ENCODE measurements at places on chromosomes 1 and 21.
A peak's percentile ranks its signal among the peaks of the same experiment; 100 is the strongest.

DNA sequence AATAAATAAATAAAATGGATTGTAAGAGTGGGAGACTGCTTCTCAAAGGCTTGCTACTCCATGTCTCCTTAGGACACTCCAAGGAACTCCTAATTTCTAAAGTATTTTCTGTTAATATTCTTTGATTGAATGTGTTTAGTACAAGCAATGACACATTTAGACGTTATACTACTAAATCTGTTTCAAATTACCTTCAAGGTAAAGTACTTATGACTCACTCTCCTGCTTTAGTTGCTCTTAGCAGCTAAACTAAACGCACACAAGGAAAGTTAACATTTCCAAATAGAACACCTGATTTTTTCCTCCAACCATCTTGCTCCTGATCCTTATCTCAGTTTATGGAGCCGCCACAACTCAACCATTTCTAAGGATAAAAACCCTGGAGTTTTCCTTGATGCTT lies 969.8 kb upstream of the ADGRL4 start:
- DNase-seq, result no peak

DNA sequence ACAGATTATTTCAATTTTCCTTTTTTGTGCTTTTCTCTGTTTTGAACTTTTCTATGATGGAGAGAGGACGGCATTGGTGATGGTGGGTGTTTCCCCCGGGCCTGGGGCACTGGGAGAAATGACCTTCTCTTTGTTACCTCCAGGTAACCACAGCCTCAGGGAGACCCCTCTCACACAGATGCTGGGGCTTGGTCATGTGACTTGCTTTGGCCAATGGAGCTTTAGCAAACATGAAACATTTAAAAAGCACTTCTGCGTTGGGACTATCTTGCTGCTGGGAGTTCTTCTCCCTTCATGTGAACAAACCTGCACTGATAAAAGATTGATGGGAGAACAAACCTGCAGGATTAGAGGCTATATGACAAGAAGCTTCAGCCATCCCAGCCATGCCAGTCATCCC lies 122.9 kb downstream of the NGF start:
- DNase-seq, result no peak

- no peak for DNase-seq
Measured at GRCh38 chr1:14954210-14954609, 199.3 kb upstream of the TMEM51 start.

DNA sequence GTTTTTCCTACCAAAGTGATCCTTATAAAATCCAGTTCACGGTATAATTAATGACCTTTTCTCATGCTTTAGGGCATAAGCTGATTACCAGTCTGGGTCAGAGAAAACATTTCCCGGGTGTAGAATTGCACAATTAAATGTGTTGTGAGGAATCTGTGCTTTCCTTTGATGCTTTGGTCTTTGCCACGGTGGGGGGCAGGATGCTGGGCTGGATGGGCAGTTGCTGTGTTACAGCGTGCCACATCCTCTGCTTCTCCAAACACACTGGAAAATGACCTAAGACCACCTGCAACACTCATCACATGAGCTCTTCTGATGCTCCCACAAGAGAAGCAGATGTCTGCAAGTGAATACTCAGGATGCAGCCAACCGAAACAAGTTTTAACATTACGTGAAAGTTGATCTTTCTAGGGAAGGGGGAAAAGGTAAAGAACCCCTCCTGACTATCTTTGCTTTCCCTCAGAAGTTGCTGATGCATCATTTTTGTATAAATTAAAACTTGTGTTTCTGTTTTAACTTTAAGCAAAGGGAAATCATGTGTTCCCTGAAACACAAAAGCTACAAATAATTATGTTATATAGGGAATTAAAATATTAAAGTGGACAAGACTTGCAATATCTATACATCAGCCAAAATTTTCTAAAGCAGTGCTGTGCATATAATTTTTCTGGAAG lies 515.3 kb upstream of the NR5A2 start:
- no peak for DNase-seq

- DNase-seq, result peak; percentile 12
Measured at GRCh38 chr21:32411350-32412161, 950 bp upstream of the EVA1C start.

GRCh38 chr21:25931765-25932164 lies 197.0 kb downstream of the GABPA start:
- no peak for DNase-seq

DNA sequence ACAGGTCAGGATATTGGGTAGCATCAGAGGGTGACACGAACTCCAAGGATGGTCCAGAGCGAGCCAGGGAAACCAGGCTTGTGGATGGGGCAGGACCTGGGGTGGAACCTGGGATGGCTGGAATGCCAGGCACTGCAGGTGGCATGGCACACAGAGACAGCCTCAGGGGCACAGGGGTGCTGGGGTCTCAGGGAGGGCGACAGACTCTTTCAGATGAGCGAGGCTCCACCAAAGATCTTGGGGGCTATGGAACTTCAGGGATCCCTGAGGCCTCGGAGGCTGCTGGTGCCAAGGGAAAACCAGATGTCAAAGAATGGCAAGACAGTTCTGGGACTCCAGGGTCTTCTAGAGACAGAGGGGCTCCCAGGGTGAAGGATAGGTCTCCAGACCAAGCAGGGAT lies 21.4 kb downstream of the IGFN1 start:
- no peak for DNase-seq

DNA sequence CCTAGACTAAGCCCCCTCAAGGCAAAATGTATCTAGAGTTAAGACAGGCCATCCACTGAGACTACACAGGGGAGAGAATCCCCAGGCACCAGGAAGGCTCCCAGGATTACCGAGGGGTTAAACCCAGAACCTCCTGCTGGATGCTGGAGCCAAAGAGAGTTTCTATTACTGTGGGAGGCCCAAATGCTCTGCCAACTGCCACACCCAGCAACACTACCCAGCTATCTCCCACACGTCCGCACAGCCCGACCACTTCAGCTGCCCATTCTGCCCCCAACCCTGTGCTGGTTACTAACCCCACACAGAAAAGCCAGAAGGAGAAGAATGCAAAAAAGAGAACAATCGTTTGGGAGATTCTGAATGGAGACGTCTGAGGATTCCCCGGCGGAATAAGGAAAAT lies 63.6 kb downstream of the CD46 start:
- no peak for DNase-seq

DNA sequence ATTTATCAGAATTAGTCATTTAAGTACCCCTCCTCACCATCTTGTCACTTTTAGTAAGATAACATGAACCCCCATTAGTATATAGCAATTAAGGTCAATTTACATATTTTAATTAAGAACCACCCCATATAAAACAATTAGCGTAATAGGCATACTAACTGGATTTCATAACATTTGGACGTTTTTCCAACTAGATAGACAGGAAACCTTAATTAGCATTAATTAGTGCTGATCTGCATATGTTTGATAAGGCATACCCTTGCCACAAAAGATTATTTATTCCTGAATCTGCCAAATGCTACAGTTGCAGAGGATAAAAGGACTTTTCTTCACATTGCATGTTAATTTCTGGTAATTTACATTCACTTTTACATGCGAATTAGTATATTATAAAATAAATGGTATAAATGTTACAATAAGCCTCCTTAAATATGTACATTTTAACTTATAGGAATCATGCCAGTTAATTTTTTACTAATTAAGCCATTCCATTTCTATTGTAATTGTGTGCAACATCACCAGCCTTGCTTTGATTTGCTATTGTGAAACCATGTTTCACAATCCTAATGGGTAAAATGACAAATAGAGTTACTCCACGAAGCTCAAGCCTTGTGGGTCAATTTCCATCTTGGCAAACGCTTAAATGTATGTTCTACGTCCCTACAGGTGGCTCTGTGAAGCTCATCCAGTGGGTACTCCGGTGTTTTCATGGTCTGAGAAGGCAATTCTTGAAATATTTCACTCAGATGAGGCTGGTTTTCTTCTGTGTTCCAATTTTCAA lies 469.6 kb downstream of the DPYD start:
- no peak for DNase-seq

DNA sequence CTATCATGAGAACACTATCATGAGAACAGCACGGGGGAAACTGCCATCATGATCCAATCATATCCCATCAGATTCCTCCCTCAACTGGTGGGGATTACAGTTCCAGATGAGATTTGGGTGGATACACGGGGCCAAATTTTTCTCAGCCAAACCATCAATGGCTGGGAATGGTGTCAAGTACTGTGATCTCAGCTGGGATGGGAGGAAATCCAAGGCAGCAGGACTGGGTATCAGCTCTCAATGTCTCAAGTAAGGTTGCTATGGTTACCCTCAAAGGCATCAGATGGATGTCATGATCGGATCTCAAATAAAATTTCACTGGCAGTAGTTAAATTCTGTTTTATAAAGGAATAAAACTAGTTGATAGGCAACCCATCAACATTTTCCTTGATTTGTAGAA lies 399.0 kb downstream of the KCNT2 start:
- DNase-seq, result no peak

DNA sequence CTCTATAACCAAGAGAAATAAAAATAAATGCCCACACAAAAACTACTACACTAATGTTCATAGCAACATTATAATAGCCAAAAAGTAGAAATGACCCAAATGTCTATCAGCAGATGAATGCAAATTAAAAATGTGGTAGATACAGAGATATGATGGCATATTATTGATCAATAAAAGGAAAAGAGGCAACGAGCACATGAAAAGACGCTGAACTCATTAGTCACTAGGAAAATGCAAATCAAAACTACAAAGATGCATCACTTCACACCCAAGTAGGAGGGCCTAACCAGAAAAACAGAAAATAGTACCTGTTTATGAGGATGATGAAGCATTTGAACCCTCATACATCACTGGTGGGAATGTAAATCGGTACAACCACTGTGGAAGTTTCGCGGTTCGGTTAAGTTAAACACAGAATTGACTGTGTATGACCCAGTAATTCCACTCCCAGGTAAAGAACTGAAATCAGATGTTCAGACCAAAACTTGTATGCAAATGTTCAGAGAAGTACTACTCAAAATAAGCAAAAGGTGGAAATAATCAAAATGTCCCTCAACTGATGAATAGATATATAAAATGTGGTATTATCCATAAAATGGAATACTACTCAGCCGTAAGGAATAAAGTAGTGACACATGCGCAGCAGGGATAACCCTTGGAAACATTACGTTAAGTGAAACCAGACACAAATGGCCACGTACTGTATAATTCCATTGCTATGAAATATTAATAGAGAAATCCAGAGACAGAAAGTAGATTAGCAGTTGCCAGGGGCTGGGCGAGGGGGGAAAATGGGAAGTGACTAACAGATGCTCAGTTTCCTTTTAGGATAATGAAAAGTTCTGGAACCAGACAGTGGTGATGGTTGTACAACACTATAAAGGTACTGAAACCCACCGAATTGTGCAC lies 3.1 kb downstream of the USP48 start:
- no peak for DNase-seq

Data from NCI-H1048 (cell line).